ENCODE measurements at places on chromosomes 11 and 22.

DNA sequence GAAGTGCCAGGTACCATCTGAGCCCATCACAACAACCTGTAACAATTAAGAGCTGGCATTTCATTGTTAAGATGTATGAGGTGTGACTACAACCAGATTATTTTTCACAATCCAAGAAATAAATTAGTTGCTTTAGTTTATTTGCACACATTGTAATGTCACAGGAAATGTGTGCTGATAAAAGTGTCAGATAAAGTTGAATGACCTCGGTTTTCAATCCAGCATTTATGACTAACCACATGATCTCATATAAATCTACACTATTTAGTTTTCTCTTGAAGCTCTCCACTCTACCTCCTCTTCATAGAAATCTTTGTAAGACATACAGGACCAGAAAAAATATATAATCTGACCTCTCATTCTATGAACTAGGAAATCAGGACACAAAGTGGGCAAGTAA, 166.2 kb downstream of the PGR start:
- no peak for DNase-seq

- peak; percentile 90 for DNase-seq
These were observed 60.5 kb downstream of the OSBP2 start for GRCh38 chr22:30754971-30755758.

DNA sequence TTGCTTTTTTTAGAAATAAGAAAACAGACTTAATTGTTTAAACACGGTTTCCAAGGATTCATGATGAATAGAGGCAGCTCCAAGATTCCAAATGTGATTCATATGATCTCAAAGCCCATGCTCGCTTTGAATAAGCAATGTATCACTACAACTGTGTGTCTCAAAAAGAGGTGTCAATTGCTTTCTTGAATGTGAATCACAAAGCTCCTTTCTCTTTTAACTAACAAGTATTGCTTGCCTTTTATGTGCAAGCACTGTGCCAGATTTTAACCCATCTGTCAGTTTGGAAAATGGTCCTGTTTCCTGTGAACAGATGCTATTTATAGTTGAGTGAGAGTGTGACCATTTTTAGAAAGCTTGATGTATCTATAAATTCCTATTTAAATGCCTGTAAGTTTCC, 6.5 kb downstream of the OOSP1 start:
- no peak for DNase-seq

- DNase-seq, result peak; percentile 1
These were observed 813.3 kb downstream of the OPCML start for GRCh38 chr11:132718711-132719671.

GRCh38 chr22:46593211-46593681, 26.9 kb upstream of the GRAMD4 start:
- no peak for DNase-seq

GRCh38 chr11:119254239-119254638, 48.1 kb downstream of the CBL start:
- no peak for DNase-seq

- DNase-seq, result peak; percentile 74
These were observed 6.0 kb upstream of the CARD10 start for GRCh38 chr22:37525073-37525745.

- DNase-seq, result peak; percentile 42
These were observed 4.7 kb upstream of the RANBP1 start for GRCh38 chr22:20111045-20111688.

GRCh38 chr11:86902345-86902744, 52.9 kb downstream of the FZD4 start:
- no peak for DNase-seq

GRCh38 chr22:25758316-25758715, 16.3 kb downstream of the MYO18B start:
- peak; percentile 36 for DNase-seq

DNA sequence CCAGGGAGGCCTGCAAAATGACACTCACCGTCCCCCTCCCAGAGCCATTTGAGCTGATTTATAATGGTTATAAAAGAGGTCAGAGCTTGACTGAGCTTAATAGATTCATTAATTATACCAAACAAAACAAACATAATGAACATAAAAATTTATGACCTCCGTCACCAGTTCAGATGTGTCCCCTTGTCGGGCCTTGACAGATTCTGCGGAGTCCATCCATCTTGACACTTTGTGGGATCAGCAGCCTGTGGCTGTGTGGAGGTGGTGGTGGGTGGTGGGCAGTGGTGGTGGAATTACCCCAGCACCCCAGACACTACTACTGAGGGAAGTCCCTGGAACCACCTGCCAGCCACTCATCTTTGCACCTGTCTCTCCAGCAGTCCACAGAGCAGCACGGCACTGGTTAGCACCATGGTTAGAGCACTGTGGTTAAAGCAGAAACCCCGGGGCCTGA, 83.5 kb downstream of the DSCAML1 start:
- DNase-seq, result no peak

GRCh38 chr11:66017321-66017720, 5.5 kb downstream of the CST6 start:
- no peak for DNase-seq

DNA sequence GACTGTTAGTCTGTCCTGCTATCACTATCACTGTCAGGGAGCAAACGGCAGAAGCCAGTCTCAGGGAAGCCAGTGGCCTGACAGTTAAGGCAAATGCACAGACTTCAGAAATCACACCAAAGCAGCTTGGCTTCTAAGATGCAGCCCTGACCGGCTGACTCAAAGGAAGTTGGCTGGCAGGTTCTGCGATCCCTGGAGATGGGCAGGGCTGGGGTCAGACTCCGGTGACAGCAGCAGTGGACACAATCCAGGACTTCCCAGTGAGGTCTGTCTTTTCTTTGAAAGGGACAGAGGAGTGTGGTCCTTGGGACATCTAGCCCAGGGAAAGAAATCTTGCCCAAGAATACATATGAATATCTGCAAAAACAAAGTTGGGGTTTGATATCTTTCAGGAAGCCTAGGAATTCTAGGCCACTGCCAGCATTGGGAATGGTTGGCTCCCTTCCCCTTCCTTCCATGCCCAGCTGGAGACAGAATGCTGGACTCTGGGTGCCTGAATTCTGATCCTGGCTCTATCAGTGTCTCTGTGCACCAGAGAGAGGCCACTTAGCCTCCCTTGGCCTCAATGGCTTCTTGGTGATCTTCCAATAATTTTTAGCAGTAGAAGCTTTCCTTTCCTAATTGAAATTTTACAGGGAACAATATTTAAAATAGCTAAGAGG, 108.9 kb downstream of the KIRREL3 start:
- DNase-seq, result peak; percentile 11

DNA sequence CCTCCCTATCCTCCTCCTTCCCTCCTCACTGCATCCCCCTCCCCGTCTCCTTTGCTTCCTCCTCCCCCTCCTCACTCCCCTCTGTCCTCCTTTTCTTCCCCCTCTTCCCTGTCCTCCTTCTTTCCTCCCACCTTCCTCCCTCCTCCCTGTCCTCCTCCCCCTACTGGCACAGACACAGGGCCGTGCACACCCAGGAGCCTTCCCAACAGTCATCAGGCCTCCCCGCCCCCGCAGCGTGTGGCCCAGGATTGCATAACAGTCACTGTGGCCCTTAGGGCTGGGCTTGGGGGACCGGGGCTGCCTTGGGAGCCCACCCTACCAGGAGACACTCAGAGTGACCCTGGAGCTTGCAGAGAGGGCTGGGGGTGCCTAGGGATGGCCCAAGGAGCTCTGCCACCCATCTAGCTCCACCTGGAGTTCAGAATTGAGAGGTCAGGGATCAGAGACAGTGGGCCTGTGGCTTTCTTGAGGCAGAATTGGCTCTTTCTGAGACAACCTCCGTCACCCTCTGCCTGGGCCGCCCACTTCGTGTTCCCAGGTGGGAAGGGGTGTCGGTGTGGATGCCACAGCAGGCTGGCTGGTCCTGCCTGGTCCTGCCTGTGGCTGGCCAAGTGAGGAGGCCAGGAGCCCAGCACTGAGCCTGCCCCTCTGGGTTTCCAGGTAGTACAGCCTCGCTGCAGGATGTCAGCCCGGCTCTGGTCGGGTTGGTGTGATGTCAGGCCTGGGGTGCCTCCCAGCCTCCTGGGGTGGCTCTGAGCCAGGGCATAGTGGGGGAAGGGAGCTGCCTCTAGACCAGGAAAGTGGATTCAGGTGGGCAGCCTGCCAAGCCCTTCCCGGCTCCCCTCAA, 1.6 kb downstream of the SPI1 start:
- DNase-seq, result peak; percentile 12

GRCh38 chr11:933936-934335, 8.3 kb downstream of the AP2A2 start:
- no peak for DNase-seq

DNA sequence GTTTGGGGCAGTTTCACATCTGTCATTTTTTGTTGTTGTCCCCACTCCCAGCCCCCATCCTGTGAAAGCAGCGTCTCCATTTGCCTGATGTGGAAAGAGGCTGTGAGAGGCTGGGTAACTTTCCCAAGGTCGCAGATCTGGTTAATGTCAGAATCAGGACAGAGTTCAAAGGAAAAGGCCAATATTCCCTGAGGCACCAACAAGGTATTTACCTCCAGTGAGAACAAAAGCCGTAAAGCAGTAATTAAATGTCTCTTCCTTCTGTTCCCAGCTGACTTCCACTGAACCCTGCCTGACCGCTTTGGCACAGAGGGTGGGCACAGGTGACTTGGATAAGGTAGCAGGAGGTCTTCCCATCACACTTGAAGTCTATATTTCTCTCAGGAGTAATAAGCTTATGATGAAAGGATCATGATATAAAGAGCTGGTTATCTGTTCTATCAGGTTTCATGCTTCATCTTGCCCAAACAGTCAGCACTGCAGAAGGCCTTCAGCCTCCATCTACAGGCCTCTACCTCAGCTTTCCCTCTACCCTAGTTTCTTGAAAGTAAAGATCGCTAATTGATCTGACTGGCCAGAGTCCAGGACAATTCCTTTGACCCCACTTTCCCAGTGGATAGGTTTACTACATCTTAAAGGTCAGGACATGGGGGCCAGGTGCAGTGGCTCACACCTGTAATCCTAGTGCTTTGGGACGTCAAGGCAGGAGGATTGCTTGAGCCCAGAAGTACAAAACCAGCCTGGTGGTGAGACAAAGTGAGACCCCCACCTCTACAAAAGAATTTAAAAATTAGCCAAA, 9.4 kb downstream of the C11orf91 start:
- no peak for DNase-seq

DNA sequence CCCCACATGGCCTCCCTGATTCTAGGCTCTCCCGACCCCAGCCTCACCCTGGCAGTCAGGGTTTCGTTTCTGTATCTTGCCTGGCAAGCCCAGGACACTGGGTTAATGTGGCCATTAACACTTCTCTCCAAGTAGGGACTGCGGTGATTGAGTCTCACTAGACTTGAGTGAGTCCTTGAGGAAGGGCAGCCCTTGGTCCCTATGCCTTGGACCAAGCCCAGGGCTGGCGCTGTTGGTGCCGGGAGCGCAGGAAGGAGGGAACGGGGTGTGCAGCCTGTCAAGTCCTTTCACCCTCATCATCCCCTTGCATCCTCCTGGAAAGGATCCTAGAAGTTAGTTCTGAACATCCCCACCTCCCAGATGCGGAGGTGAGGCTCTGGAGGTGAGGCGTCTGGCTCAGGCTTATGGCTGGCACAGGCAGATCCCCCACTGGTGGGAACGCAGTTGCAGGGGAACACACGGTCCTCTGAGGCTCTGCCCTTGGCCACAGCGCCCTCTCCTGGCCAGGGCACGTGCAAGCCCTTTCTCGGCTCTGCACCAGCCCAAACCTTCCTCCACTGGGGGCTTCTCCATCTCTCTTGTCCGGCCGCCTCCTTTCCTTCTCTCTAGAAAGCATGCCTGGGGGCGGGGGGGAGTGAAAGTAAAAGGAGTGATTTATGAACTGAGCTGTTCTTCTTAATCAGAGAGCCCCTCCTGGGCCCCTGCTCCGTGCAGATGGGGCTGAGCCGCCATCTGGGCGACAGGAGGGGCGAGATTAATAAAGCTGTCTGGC, 56.7 kb downstream of the TP53I11 start:
- DNase-seq, result peak; percentile 72

DNA sequence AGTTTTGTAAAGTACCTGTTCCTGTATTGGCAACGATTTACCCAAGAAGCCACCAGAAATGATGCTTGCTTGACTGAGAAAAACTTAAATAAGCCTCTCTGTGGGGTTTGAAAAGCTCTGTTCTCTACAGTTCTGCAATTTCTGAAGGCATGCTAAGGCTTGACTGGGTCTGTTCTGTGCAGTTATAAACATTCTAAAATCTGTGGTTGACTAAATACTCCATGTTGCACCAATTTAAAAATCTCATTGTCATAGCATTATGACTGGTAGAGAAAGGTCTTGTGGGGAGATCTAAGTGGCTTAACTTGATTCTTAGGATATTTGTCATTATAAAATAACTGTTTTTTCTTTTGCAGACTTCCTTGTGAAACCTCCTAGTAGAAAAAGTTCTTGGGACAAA, 73.7 kb downstream of the MTMR3 start:
- no peak for DNase-seq

DNA sequence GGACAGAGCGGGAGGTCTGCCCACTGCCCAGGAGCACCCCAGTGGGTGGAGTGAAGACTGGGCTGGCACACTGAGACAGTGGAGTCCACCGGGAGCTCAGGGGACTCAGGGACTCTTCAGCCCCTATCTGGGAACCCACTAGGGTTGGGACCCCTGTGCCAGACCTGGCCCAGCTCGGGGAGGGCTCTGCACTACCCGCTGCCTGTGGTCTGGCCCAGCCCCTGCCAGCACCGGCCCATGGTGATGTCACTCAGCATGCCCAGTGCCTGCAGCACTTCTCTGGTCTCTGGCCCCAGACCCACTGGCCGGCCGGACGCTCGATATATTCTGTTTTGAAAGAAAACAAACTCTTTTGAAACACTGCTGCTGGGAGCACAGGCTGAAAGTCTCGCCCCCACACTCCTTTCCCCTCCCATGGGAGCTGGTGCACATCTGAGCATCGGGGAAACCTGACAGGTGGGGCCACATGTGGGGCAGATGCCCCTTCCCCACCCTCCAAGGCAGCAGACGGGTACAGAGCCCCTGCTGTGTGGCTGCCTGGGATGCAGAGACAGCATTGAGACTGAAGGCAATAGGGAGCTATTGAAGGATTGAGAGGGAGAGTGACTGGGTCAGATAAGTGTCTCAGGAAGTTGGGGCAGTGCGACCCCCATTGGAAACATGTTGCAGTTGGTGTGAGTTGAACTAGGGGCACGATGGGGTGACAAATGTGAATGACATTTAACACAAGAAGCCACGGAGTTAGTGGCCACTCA, 62.9 kb downstream of the MYEOV start:
- DNase-seq, result peak; percentile 59

- DNase-seq, result no peak
These were observed 602.6 kb upstream of the API5 start for GRCh38 chr11:42709216-42709615.

- no peak for DNase-seq
These were observed 662.0 kb upstream of the CCDC90B start for GRCh38 chr11:83948200-83948599.

DNA sequence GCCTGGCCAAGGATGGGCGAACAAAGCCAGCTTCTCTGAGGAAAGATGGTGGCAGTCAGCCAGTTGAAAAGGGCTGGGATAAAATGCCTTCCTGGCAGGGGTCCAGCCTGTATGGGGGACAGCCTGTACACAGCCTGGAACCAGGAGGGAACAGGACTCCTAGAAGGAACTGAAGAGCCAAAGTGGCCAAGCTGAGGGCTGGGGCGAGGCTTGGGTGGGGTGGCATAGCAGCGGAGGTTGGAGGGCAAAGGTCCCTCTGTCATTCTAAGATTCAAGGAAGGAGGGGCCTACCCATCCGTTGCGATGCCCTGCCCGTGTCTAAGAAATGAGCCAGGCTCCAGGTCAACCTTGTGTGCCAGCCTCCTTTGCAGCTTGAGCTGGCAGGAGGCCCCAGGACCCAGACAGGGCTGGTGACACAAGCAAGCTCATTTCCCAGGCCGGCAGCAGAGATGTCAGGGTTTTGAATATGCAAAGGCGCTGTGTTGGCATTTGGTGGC, 22.6 kb downstream of the FADD start:
- DNase-seq, result no peak

- no peak for DNase-seq
These were observed 121.2 kb downstream of the NCAM1 start for GRCh38 chr11:113082341-113082955.

GRCh38 chr11:3950996-3951660, 95.7 kb downstream of the STIM1 start:
- peak; percentile 65 for DNase-seq
